Upper lobe of right lung (tissue), 1 donor: ENCODE measurements at places on chromosomes 6 and 20. TPM values are rescaled to one million over a fixed set of nuclear protein-coding genes. Genes with fewer than 3 reads are reported as not detected.

DNA sequence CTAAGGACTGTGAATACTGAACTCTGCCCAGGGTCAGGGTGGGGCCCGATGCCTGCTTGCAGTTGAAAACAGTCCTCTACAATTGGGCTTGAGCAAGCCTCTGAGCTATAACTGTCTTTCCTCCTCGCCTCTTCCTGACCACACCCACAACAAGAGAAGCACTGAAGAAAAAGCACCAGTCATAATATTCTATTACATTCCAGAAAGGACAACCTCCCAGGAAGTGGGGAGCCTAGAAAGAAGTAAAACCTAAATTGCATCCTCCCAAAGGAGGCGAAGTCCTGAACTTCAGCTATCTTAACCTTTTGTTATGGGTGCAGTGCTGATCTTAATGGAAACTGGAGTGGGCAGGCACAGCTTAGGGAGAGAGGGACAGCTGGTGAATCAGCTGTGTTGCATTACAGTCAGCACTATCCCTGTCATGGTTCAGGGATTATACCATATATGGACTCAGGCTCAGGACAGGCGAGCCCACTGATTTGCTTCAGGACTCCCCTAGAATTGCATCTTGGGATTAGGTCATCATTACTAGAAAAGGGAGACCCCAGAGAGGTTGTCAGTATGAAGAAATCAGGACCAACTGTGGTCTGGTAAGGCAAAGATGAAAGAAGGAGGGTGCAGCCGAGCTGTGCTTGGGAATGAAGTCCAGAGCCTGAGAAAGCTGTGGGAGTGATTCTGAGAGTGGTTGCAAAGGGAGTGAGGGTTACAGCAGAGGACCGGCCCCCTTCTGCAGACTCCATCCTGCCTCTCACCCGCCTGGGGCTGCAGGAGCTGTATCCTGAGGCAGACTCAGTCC is 18.3 kb upstream of the TRAM2 start:
- H3K27me3 ChIP-seq, result no peaks in the 10 kb centered on the region
- no peak for DNase-seq
- H3K4me3 ChIP-seq, result no peak overlapping the region
- no peaks in the 10 kb centered on the region for H3K36me3 ChIP-seq
- H3K27ac ChIP-seq, result peak overlapping the region; percentile 52

Gene CTCFL
- total RNA-seq, result not detected

- DNase-seq, result no peak
- no peaks in the 10 kb centered on the region for H3K36me3 ChIP-seq
- no peak overlapping the region for H3K4me3 ChIP-seq
- H3K4me1 ChIP-seq, result no peaks in the 10 kb centered on the region
These were observed 9.6 kb upstream of the DEFB121 start for GRCh38 chr20:31415653-31416052.

Gene DEFB132
- not detected for total RNA-seq

GRCh38 chr6:74764486-74764885 is 441.4 kb downstream of the COL12A1 start:
- no peak overlapping the region for H3K4me3 ChIP-seq
- no peak overlapping the region for H3K27ac ChIP-seq
- H3K36me3 ChIP-seq, result no peaks in the 10 kb centered on the region
- no peaks in the 10 kb centered on the region for H3K27me3 ChIP-seq
- no peak for DNase-seq

- H3K27ac ChIP-seq, result peak overlapping the region; percentile 30
- H3K27me3 ChIP-seq, result no peaks in the 10 kb centered on the region
- no peaks in the 10 kb centered on the region for H3K4me1 ChIP-seq
These were observed 8.4 kb downstream of the CYP21A2 start for GRCh38 chr6:32046450-32047083.
